ENCODE measurements at places on chromosomes 12 and 14. TPM values are rescaled to one million over a fixed set of nuclear protein-coding genes. Genes with fewer than 3 reads are reported as not detected.

The EPS8 gene
- total RNA-seq, result 56.0 TPM

DNA sequence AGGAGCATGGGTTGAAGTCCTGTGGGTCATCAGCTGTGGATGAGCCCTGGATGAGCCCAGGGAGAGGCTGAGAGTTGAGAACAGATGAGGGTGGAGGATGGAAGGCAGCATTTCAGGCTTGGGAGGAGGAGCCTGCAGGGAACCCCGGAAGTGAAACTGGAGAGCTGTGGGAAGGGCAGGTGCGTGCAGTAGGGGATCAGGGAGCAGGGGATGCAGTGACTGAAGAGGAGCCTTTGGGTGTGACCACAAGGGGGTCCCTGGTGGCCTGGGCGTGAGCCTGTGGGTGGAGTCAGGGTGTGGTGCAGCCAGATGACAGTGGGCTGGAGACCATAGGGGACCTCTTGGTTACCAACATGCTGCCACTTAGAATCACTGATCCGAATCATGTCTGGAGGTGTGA is 115.5 kb downstream of the PAPOLA start:
- no peak overlapping the region for H3K4me3 ChIP-seq
- peaks cover 10% of the 10 kb centered on the region for H3K27me3 ChIP-seq
- DNase-seq, result no peak
- H3K36me3 ChIP-seq, result no peaks in the 10 kb centered on the region
- H3K27ac ChIP-seq, result no peak overlapping the region

GRCh38 chr14:31241450-31242114 is 34.0 kb upstream of the HECTD1 start:
- H3K4me3 ChIP-seq, result peak overlapping the region; percentile 16
- no peaks in the 10 kb centered on the region for H3K36me3 ChIP-seq
- H3K27ac ChIP-seq, result peak overlapping the region; percentile 27
- no peaks in the 10 kb centered on the region for H3K4me1 ChIP-seq

The WNT5B gene
- total RNA-seq, result 3.9 TPM

The RAB5B gene
- total RNA-seq, result 103 TPM

GRCh38 chr12:117073611-117074010 is 25.6 kb downstream of the TESC start:
- H3K27ac ChIP-seq, result peak overlapping the region; percentile 52
- peak; percentile 35 for DNase-seq
- H3K4me1 ChIP-seq, result peaks cover 29% of the 10 kb centered on the region
- no peaks in the 10 kb centered on the region for H3K36me3 ChIP-seq

- no peak for DNase-seq
- no peaks in the 10 kb centered on the region for H3K36me3 ChIP-seq
- H3K4me1 ChIP-seq, result no peaks in the 10 kb centered on the region
- H3K27ac ChIP-seq, result no peak overlapping the region
- H3K27me3 ChIP-seq, result no peaks in the 10 kb centered on the region
Measured at GRCh38 chr12:72509891-72510290, 237.7 kb downstream of the TRHDE start.

DNA sequence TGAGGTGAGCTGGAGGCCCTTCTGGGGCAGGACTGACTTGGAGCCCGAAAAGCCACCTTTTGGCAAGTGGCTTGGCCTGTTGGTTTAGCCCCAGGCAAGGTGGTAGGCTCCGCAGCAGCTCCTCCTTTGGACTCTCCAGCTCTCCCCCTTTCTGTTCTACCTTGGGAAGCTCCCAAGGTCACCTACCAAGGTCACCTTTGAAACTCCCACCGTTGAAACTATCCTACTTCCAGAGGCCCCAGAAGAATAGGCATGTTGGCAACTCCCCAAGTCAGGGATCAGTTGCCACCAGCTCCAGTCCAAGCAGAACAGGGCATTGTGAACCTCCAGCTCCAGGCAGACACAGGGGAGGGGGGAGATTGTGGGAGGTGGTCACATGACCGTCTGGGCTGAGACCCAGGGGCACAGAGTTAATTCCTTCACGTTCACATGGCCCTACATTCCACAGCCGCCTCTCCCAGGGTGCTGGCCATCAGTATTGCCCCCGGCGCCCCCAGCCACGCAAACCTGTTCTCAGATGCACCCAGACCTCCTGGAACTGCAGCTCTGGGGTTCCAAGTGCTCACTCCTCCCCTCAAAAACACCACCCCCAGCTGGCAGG is 14.4 kb downstream of the IRF2BPL start:
- DNase-seq, result peak; percentile 80
- H3K27ac ChIP-seq, result peak overlapping the region; percentile 65
- no peaks in the 10 kb centered on the region for H3K27me3 ChIP-seq
- H3K36me3 ChIP-seq, result no peaks in the 10 kb centered on the region
- H3K4me3 ChIP-seq, result no peak overlapping the region
- H3K4me1 ChIP-seq, result no peaks in the 10 kb centered on the region

DNA sequence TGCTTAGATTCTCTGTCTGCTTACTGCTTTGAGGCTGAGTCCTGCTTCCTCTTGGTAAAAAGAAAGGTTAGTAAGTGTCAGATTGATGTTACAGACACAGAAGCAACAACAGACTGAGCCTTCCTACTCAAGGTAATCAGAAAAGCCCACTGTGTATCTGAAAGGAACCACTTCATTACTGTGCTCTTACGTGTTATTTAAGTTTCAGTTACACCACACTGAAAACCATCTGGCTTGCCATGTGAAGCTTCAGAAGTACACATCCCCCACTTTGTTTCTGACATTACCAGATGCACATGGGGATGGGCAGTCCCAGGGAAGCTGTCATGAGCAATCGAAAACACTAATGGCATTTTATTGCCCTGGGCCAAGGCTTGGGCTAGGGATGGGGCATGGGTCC is 1290.1 kb downstream of the AACS start:
- no peaks in the 10 kb centered on the region for H3K36me3 ChIP-seq
- no peaks in the 10 kb centered on the region for H3K4me1 ChIP-seq
- no peak for DNase-seq

The IKBIP gene
- total RNA-seq, result 5.9 TPM

The ACTR10 gene
- 84.2 TPM for total RNA-seq

The INSM2 gene
- not detected for total RNA-seq

GRCh38 chr14:32494609-32495434 is 165.7 kb downstream of the AKAP6 start:
- peaks cover 26% of the 10 kb centered on the region for H3K4me1 ChIP-seq
- no peaks in the 10 kb centered on the region for H3K27me3 ChIP-seq
- H3K27ac ChIP-seq, result peak overlapping the region; percentile 81
- peak overlapping the region; percentile 52 for H3K4me3 ChIP-seq
- DNase-seq, result peak; percentile 21
- no peaks in the 10 kb centered on the region for H3K36me3 ChIP-seq

DNA sequence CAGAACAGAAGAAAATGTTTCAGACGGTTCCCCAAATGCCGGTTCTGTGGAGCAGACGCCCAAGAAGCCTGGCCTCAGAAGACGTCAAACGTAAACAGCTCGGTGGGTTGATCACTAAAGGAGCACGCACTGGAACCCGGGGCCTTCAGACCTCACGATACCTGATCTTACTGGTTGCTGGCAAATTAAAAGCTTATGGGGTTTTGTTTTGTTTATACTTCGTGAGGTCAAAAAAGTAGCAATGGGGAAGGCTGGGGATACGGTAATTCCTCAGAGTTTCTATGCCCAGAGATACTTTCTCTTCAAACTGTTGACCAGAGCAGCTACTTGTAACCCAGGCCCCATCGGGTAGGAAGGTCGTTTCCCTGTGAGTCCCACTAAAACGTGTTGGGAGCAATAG is 1.7 kb downstream of the CDKN1B start:
- no peak for DNase-seq
- no peaks in the 10 kb centered on the region for H3K27me3 ChIP-seq
- H3K36me3 ChIP-seq, result peaks cover 7% of the 10 kb centered on the region
- H3K4me1 ChIP-seq, result peaks cover 68% of the 10 kb centered on the region
- peak overlapping the region; percentile 91 for H3K4me3 ChIP-seq
- peak overlapping the region; percentile 100 for H3K27ac ChIP-seq

GRCh38 chr12:113973109-113973904 is 7.2 kb upstream of the RBM19 start:
- peaks cover 37% of the 10 kb centered on the region for H3K27me3 ChIP-seq
- H3K36me3 ChIP-seq, result no peaks in the 10 kb centered on the region

The HCAR3 gene
- not detected for total RNA-seq

DNA sequence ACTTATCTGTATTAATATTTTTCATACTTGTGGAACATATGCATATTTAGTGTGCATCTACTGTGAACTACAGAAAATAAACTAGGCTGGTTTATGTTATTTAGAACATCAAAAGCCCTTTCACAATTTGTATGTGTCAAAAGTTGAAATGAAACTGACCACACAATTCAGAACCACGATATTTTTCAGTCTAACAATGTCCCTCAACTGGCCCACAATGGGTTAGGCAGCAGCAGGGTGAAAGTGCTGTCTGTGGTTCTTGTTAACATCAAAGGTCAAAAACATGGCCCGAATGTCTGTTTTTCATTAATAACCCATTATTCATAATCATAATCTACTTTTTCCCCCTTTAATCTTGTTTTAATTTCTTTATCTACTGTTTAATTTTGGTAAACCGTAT is 559.9 kb upstream of the ATP2B1 start:
- H3K36me3 ChIP-seq, result no peaks in the 10 kb centered on the region
- no peaks in the 10 kb centered on the region for H3K4me1 ChIP-seq
- no peak overlapping the region for H3K27ac ChIP-seq
- H3K27me3 ChIP-seq, result no peaks in the 10 kb centered on the region
- no peak for DNase-seq

The DPY19L2 gene
- total RNA-seq, result 31.6 TPM

The ARHGAP9 gene
- 13.8 TPM for total RNA-seq

The KERA gene
- total RNA-seq, result not detected

The RFX4 gene
- not detected for total RNA-seq

The SRRM4 gene
- not detected for total RNA-seq

- H3K36me3 ChIP-seq, result no peaks in the 10 kb centered on the region
- DNase-seq, result no peak
- H3K4me3 ChIP-seq, result no peak overlapping the region
- H3K27ac ChIP-seq, result no peak overlapping the region
- H3K4me1 ChIP-seq, result peaks cover 11% of the 10 kb centered on the region
Measured at GRCh38 chr14:100018482-100018881, 46.7 kb upstream of the EVL start.

DNA sequence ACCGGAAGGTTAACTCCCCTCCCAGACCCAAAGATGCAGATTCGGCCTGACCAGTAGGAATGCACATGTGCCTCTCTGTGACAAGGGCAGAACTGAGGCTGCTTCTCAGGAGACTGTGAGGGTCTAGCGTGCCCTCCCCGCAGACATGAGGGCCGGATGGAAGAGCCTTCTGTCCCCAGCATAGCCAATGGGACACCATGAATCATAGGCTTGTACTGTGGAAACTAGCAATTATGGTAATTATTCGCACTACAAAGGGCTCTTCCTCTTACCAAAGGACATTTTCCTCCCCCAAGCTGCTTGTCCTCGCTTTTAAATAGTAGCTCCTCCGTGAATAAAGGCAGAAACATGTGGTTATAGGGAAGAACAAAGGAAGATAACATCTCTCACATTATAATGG is 6.2 kb downstream of the COA8 start:
- no peaks in the 10 kb centered on the region for H3K27me3 ChIP-seq
- no peak overlapping the region for H3K4me3 ChIP-seq
